Stimulated activated CD4-positive, alpha-beta T cell treated with anti-CD3 and anti-CD28 coated beads, Interleukin-4, amount 100 ng/mL, for 4 hours (primary cell): ENCODE measurements at places on chromosomes 12 and 14.

- no peak for DNase-seq
Measured at GRCh38 chr14:70601162-70601561, 707 bp upstream of the MED6 start.

GRCh38 chr12:117212563-117213190 lies 22.4 kb upstream of the FBXO21 start:
- peak; percentile 51 for DNase-seq

DNA sequence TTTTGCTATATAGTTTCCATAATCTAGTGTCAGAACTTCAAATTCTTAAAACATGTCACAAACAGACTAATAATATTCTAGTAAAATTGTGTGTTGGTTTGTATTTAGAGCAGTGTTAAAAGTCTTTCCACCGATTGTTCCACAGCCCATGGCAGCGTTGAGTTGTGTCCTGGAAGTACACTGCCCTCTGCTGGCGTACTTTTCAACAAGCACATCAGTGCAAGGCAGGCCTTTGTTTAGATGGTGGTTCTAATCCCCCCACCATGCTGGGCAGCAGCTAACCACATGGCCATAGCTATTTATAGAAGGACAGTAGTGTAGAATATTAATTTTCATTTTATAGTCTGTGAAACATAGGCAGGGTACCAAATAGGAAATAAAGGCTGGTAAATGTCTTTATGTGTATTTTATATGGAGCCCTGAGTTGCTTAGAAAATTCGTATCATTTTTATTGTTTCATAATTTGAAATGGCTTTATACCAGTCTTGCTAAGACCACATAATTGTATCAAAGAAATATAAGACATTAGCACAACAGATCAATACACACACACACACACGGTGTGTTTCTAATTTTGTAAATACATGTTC lies 235.4 kb downstream of the SEC23A start:
- peak; percentile 23 for DNase-seq

GRCh38 chr12:75656648-75657047 lies 145.2 kb upstream of the KRR1 start:
- no peak for DNase-seq

DNA sequence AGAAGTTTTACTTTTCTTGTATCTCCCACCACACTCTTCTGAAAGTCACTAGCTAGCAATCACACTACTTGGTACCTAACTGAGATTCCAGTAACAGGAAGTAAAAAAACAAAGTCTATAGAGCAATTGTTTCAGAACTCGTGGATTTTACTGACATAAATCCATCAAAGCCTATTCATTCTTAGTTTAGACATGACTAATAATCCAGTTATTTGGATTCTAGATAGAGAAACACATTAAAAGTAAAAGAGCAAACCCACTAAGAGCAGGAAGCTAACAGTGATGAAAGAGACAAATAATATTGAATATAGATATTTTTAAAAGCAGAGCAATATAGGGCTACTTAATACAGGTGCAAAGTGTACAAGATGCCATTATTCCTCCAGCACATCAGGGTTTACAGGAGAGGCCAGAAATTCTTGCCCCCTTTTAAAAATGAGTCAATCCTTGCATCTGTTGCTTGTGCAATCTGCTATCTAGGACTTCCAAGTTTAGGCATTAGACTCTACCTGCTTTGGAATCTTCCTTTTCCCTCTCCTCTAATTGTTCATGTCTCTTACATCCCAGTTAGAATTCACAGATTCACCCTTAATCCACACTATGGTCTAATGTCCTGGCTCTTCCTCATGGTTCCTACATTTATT lies 6.0 kb downstream of the HEATR5A start:
- DNase-seq: no peak

DNA sequence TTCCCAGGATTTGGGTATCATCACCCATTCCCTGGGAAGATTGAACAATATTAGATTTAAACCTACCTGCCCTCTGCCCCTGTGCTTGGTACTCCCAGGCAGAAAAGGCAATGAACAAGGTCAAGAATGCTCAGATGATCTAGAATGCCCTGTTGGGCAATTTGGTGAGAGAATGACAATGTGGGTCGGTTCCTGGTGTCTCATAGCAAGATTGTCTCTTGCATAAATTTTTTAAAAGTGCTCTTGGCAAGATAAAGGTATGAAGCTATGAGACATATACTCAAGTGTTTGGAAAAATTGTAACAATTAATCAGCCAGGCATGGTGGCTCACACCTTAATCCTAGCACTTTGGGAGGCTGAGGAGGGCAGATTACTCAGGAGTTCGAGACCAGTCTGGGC lies 86.0 kb upstream of the OTX2 start:
- no peak for DNase-seq

DNA sequence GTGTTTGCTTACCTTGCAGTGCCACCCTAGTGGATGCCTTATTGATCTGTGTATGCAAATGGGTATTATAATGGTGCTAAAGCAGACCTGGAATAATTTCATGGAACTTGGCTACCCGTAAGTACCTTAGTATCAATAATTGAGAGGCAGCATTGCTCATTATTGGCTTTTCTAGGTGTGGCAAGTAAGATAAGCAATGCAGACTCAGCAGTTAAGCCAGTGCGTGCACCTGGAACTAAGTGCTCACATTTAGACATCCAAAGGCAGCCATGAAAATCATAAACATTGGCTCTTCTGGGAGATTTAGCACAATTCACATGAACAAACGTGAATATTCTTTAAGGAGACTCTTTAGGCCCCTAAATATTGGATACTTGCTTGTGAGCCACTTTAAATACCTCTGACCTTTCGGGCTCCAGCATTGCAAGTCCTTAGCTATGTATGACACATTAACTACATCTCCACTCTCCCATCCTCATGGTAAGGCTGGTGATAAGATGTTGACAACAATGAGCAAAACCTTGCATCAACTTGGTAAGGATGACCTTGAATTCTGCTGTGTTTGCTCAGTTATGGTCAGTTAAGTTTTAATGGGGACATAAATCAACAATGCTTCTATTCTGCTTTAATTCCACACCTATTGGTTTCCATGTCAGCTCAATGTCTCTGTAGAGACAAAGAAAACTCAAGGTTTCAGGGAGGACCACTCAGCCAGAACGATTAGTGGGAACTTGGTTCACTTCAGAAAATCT lies 112.0 kb downstream of the SLC5A8 start:
- no peak for DNase-seq

DNA sequence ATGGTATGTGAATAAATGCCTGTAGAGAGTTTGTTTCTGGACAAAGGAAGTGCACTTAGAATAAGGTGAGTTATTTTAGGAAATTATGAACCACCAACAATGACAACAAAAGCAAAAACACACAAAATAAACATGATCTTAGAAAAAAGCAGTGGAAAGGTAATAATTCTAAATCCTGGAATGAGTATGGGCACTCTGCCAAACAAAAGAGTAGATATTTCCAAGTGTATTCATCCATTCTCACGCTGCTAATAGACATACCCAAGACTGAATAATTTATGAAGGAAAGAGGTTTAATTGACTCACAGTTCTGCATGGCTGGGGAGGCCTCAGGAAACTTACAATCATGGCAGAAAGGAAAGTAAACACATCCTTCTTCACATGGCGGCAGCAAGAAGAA lies 269.3 kb upstream of the NPAS3 start:
- no peak for DNase-seq

DNA sequence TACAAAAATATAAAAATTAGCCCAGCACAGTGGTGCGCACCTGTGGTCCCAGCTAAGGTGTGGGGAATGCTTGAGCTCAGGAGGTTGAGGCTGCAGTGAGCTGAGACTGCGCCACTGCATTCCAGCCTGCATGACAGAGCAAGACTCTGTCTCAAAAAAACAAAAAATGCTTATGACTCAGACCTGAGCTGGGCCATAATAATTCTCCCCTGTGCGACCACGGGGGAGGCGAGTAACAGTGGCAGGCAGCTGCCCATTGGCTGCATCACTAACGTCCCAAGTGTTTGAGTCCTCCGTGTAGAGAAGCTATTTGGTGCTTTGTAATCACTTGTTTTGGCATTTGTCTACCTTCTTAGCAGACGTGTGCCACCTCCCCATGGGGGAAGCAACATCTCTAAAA lies 24.9 kb downstream of the PSMC1 start:
- no peak for DNase-seq

- no peak for DNase-seq
Measured at GRCh38 chr12:57909056-57909455, 32.3 kb upstream of the ATP23 start.

DNA sequence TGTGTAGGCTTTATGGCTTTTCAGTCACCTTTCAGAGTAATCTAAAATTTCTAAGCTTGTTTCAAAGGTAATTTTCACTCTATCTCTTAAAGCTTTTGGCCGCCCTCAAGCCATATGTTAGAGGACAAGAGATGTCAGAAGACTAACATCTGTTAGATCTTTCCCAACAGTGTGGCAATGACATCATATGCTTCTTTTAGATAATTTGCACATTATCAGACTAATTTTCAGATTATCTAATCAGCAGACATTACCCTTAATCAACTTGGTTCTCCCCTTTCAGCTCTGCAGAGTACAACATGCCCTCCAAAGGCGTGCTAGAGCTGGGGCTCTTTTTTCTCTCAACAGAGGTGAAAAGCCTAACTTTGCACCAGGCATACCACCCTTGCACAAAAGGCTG lies 207.1 kb downstream of the DPF3 start:
- DNase-seq: no peak

DNA sequence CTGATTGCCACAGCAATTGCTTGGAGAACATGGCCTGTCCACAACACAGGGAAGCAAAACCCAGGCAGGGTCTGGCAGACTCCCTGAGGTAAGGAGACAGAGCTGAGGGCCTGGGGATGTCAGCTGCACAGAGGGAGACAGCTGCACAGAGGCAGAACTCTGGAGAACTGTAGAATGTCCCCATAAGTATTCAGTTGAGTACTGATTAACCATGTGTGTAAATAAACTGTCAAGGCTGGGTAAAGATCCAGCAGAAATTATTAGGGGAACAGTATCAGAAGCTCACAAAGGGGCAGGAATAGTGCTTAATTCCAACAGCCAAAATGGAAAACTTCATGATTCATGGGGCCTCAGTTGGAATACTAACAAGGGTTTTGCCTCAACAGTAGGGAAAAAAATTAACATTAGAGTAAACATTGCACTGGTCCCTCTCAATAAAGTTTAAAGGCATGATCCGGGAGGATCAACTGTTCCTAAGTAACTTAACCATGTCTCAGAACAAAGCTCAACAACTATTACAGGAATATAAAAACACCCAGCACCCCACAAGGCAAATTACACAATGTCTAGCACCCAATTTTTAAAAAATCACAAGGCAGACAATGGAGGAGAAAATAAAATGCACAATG lies 201.3 kb upstream of the RASSF8 start:
- DNase-seq: no peak

- no peak for DNase-seq
Measured at GRCh38 chr12:119179335-119180021, 747 bp downstream of the HSPB8 start.

GRCh38 chr12:102992297-102992696 lies 34.8 kb downstream of the ASCL1 start:
- no peak for DNase-seq

DNA sequence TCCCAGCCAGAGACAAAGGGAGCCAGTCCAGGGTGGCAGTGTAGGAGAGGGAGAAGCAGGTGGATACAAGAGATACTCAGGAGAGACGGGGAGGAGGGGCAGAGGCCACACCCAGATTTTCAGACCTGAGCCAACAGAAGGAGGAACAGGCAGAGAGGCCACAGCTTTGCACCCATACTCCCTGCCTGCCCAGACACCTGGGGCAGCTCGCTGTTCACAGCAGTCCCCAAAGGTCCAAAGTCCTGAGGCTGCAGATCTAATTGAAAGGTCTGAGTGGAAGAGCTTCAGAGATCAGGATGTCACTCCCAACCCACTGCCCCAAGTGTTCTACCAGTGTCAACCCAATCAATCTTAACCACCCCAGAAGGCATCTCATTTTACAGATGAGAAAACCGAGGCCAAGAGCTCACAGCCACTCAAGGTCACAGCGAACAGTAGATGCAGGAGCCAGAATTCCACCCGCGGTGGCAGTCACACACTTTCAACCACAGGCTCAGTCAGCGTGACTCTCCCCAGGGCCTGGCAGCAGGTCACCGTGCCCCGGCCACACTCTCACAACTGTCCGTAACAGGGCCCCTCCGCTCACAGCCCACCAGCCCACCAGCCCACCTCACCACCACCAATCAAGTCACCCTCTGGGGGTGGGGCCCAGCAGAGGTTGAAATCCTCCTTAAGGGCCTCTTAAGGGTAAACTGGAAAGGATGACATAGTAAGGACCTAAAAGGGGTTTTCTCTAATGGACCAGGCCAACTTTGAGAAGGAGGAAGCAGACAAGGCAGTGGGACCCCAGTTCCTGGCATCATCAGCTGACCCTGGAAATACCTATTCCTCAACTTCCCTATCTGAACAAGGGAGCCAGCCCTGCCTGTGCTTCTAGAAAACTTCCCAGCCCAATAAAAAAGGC lies 33.3 kb downstream of the ACTN1 start:
- DNase-seq: no peak

DNA sequence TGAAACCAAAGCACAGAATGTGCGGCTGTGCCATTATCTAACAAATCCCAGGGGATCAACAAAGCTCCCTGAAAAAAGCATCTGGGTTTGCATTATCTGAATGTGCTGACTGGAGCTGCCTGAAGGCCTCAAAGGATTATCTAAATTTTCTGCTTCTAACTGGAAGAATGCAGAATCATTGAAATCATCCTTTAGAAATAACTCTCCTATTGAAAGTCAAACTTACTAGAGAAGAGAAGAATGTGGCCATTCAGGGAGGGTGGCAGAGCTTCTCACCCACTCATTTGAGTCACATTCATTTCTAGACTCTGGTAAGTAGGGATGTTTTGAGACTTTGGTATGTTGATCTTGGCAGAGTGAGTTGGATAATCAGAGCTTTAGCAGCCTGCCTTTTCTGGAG lies 220.6 kb upstream of the RGS6 start:
- no peak for DNase-seq

- no peak for DNase-seq
Measured at GRCh38 chr12:118743896-118744700, 237.2 kb upstream of the SRRM4 start.

GRCh38 chr14:105060751-105061427 lies 4.3 kb downstream of the GPR132 start:
- no peak for DNase-seq

DNA sequence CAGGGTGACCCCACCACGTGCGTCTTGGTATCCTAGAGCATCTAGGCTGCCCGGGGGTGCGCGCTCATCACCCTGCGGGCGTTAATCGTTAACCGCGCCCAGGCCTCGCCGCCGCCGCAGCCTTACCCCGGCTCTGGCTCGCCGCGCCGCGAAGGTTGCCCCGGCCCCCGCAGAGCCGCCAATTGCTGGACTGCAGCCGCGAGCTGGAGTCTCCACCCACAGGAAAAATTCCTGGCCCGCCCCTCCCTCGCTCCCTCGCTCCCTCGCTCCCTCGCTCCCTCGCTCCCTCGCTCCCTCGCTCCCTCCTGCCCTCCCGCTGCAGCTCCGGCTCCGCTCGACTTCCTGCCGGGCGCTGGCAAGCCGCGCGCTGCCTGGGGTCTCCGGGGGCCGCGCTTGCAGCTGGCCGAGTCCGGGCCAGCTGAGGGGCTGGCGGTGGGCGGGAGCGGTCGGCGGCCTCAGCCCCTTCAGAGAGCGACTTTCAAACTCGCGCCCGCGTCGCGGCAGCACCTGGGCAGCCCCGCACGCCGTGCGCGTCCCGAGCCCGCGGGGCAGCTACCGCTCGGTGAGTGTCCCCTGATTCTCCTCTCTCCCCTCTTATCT lies at the start of gene PLEKHG3:
Gene PLEKHG3, plus strand, starts transcription at position 282 of the 600 bp plus-strand sequence. CDS start 23,208 bp downstream, outside the sequence.
- DNase-seq: no peak

GRCh38 chr14:64899958-64900357 lies 14.3 kb upstream of the CHURC1 start:
- DNase-seq: no peak
